Stimulated activated CD4-positive, alpha-beta T cell treated with anti-CD3 and anti-CD28 coated beads, TNF-alpha, amount 100 ng/mL, for 1 hour (primary cell): ENCODE measurements at places on chromosomes 2 and 18.

GRCh38 chr2:147860009-147860408 is 15.2 kb downstream of the ACVR2A start:
- DNase-seq = no peak

- no peak for DNase-seq
These were observed 155.4 kb downstream of the THSD7B start for GRCh38 chr2:136920652-136921333.

DNA sequence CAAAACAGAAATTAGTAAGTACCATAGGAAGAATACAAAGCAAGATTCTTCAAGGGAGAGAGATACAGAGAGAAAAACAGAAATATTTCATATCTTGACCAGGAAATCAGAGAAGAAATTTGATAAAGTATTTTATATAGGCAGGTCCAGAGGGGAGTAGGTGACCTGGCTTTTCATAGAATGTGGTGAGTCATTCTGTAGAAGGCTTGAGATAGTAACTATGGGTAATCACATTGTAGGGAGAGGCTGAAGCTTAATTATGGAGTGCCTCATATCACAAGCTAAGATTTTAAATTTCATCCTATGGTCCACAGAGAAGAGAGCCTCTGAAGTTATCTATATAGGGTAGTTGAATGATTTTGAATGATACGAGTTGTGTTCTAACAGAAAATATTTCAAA is 195.0 kb upstream of the CYRIA start:
- DNase-seq = no peak

- DNase-seq = no peak
These were observed 34.5 kb downstream of the KLHL29 start for GRCh38 chr2:23419171-23420090.

GRCh38 chr2:149645391-149645790 is 57.8 kb upstream of the MMADHC start:
- DNase-seq = no peak

DNA sequence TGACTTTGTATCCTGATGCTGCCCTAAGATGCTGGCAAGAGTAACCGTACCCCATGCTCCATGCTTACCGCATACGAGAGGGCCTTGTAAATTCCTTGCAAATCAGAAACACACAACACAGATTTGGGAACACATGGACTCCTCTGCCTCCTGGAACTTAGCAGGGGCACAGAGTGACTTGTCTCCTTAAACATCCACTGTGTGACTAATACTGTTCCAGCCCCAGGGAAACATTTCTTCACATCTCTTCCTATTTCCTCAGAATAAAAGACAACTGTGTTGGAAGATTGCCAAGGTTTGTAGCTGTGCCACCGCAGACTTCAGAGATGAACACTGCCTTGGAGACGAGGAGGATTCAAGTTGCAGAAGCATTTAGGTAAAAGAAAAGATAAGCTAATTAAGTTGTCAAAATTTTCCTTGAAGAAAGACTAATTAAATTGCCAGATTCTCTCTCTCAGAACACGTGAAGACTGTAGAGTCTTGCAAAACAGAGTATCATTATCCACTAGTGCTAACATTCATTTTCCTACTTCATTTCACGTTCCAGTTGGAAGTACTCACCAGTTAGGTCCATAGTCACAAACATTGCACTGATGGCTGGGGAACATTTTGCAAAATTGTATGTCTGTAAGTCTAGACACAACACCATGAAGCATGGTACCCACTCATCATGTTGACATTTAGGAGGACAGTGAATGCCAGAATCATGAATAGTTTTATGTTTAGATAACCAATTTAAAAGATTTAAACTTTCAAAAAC is 188.8 kb downstream of the TSN start:
- DNase-seq = no peak

- DNase-seq = no peak
These were observed 27.9 kb upstream of the ASNSD1 start for GRCh38 chr2:189633392-189633811.

DNA sequence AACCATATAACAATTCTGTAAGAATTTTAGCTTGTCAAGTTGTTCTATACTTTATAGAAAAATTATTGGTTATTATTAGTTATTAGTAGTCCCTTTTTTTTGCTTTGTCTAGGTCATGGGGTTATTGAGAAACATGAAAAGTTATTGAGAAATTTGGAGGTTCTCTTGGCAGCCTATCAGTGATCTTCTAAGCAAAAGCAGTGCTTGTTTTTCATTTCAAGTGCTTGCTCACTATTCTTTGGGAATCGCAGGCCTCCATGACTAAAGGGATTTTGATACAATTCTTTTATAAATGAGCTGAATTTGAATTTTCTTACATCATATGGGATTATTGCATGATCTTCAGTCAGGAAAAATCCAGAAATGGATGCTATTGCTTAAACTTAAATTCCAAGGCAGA is 25.8 kb downstream of the PLEKHA3 start:
- DNase-seq = no peak

- DNase-seq = no peak
These were observed 186.8 kb upstream of the RAB12 start for GRCh38 chr18:8422391-8422790.

DNA sequence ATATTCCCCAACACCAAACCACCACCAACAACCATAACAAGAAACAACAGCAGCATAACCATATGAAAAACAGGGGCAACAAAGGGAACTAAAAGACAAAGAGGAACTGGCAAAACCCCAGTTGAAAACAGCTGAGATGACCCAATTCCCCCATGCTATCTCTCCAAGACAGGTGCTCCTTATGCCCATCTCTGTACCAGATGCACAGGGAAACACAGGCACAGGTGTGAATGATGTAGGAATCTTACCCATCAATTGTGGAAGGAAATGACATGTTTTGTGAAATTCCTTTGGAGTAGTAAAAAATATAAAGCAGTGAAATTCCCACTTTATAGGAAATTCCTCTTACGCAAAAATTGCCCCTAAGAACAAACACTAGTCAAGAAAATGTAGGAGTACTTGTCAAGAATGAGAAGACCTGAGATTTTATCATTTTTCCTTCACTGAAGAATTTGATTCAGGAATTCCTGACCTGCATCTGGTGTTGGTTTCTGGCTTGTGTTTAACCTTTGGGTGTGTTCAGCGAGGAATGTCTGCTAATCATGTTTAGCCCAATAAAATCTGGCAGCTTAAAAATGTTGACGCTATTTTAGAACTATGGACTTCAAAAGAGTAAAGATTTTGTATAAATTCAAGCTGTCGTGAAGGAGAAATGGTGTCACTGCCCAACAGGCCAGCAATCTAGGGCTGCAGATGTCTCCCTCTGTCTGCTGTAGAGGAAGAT is 67.7 kb upstream of the ARHGAP28 start:
- DNase-seq = no peak

GRCh38 chr2:73896362-73897239 is 3.8 kb downstream of the ACTG2 start:
- no peak for DNase-seq

- no peak for DNase-seq
These were observed 283.2 kb downstream of the INSIG2 start for GRCh38 chr2:118371515-118371914.

DNA sequence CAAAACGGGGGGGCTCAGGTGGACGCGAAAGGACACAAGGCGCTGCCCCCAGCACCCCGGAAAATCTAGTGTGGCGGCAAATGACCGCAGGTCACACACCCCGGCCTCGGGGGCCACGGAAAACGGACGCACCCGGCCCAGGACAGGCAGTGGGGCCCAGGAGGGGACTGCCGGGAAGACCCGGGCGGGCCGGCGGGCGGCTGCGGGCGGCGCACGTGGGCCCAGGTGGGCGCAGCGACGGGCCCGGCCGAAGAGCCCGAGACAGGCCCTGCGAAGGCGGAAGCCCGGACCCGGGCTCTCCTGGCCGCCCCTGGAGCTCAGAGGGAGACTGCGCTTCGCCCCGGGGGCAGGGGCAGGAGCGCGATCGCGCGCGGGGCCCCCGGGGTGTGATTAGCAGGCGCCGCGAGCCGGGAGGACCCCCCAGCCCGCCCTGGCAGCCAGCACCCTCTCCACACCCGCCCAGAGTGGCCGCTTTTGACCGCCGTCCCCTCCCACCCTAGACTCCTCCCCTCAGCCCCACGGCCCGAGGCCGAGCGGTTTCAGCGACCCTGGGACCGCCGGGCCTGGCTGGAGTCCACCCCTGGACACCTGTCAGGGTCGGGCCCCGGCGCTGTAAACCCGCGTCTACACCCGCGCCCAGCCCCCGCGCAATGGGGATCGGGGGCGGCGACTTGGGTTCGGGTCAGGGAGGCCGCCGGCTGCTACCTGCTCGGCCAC is 773 bp downstream of the MBP start:
- no peak for DNase-seq

DNA sequence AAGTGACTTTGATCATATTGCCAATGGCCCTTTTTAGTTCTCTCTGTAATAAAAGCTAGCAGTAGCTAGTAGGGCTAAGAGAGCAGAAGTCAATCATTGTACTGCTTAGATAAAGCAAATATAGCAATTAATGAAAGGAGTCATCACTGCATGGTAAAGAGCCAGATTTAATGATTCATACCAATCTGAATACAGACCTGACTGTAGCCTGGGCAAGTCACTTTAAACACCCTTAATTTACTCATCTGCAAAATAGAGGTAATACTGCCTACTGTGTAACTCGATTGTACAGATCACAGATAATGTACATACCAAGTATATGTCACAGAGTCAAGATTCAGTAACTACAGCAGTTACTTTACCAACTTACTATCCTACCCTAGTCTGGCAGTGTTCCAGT is 63.6 kb downstream of the ASXL2 start:
- no peak for DNase-seq

DNA sequence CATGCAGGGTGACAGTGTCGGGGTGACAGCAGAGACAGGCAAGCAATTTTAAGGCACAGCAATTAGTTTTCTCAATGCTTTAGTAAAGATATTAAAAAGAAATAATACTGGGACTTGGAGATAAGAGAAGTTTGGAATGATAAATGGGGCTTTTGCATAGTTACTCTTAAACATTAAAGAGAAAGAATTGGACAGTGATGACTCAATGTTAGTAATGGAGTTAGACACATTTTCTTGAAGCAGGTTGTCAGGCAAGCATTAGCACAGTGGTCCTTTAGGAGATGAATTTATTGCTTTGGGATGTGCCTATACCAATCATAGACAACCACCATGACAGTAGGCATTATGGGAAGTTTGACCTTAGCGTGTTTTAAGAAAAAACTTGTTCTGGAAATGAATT is 228.3 kb upstream of the RAB12 start:
- DNase-seq = no peak

- DNase-seq = no peak
These were observed 21.3 kb downstream of the NOL10 start for GRCh38 chr2:10668402-10669012.
